ENCODE measurements at places on chromosomes 12 and 14.

- DNase-seq, result no peak
Observed at GRCh38 chr12:47067771-47068431, 11.5 kb upstream of the PCED1B start.

- no peak for DNase-seq
Observed at GRCh38 chr12:18552829-18553228, 185.0 kb downstream of the PLCZ1 start.

GRCh38 chr12:94178054-94178453 is 29.7 kb downstream of the PLXNC1 start:
- no peak for DNase-seq

DNA sequence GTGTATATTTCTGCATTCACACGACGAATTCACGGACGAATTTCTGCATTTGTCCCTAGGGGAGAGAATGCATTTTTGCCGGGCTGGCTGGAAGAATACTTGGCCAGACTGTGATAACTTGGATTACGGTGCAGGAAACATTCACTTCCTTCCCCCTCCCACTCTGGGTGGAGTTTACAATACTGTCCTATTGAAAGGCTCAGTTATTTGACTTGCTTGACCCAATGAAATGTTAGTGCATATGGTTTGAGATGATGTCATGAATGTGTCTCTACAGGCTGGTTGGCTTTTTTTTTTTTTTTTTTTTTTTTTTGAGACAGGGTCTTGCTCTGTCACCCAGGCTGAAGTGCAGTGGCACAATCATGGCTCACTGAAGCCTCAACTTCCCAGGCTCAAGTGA is 90.7 kb upstream of the NOS1 start:
- DNase-seq, result no peak

DNA sequence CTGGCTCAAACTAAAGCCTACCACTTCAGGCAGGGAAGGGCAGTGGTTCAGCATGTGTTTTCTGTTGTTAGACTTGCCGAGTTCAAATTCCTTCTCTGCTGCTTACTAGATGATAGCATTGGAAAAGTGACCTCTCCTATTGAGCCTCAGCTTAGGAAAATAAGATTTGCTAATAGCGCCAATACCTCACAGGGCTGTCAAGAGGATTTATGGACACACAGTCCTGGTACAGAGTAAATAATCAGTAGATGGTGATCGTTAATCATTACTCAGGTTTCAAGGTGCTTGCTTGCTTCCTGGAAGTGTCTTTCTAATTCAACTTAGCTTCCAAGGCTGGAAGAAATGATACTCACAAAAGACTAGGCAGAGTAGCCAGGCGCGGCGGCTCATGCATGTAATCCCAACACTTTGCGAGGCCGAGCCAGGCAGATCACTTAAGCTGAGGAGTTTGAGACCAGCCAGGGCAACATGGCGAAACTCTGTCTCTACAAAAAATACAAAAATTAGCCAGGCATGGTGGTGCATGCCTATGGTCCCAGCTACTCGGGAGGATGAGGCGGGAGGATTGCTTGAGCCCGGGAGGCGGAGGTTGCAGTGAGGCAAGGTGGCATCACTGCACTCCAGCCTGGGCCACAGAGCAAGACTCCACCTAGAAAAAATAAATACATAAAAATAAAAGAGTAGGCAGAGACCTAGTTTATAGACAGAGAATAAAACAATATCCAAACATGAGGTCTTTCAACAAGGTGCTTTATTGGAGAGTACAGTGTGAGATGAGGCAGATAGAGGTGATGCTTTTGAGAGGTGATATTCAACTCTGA is 6.0 kb downstream of the PLA2G1B start:
- no peak for DNase-seq

DNA sequence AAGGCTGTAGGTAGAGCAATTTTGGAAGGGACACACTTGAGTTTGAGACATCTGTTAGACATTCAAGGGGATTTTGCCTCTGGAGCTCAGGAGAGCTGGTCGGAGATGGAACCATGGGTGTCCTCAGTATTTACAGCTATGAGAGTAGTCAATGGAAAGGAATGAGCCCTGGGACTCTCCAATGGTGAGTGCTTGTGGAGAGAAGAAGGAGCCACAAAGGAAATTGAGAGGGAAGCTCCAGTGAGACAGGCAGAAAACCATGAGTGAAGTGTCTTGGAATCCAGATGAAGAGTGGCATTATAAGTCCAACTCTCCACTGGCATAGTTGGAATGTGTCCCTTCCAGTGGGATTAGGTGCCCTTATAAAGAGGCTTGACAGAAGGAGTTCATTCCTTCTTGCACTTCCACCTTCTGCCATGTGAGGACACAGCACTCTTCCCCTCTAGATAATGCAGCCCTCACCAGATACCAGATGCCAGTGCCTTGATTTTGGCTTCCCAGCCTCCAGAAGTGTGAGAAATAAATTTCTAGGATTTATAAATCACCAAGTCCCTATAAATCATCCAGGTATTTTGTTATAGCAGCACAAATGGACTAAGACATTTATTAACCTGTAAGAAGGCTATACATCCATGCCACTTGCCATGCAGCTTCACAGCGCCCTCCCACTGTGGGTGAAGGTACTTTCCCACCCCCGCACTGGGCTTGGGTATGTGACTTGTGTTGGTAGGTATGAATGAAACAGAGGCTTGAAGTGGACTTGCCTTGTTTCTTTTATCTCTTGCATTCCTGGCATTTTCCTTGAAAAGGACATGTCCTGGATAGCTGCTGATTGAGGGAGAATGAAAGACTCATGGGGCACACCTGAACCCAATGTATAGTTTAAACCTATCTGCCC is 27.3 kb downstream of the LLPH start:
- DNase-seq, result no peak

GRCh38 chr14:89625244-89625713 is 208.2 kb upstream of the FOXN3 start:
- DNase-seq, result no peak

- no peak for DNase-seq
Observed at GRCh38 chr12:17266856-17267255, 660.9 kb upstream of the LMO3 start.

GRCh38 chr12:62297321-62297720 is 37.1 kb downstream of the USP15 start:
- no peak for DNase-seq

DNA sequence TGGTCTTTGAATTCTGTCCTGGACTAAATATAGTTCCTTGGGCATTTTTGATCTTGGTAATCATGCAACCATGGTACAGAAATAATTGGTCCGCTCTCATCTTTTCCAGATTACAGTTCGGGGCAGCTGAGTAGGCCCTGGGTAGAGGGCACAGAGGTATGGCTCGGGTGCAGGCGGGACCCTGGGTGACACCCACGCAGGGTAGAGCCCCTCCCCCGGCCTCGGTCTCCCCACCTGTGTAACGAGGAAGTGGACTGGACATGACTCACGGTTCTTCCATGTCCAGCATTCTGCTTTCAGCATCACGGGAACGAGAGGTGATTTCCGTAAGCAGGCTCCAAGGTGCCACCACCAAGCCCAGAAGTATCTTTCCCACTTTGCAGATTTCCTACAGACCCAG is 91.0 kb upstream of the DIO3 start:
- no peak for DNase-seq

- no peak for DNase-seq
Observed at GRCh38 chr14:93712079-93712837, 76.0 kb downstream of the PRIMA1 start.

DNA sequence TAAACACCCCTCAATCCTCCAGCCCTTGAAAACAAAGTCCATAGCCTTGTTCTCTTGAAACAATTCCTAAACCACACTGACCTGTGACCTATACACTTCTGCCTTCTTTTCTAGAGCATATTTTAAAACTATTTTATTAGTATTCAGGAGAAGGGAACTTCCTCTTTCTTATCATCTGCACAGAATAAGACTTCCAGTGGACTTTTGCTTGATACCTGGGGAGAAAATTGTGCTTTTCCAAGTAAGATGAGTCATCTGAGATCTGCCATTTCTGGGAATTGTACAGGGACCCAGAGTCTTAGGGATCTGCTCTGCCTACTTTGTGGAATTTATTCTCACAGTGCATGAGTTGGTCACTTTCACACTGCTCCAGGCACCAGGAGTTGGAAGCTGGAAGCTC is 10.5 kb upstream of the WNT5B start:
- no peak for DNase-seq

DNA sequence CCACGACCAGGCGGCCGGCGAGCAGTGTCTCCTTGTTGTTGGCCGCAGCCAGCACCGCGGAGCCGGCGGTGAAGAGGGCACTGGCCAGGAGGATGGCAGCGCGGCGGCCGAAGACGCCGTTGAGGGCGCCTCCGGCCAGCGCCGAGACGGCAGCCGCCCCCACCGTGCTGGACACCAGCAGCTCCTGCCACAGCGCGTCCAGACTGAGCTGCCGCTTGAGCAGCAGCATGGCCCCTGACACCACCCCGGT is 691 bp downstream of the SLC2A13 start:
- DNase-seq, result peak; percentile 71
